Breast epithelium (tissue), 4 donors: ENCODE measurements at places on chromosomes 6 and 20.

DNA sequence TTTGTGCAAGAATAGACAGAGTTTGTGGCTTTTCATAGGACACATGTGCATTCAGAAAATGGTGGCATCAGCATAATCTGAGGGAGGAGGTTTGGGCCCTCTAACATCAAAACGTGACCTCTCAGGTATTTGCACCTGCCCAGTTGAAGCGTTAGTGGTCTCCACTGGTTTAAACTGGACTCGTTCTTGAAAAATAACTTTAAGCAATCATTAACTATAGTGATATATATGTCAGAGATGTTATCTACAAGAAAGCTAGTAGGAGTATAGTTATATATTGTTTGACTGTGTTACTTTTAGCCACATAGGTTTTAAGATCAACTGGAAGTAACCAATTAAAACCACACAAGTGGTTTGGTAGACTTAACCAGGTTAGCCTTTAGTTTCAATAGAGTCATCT lies 607.4 kb downstream of the MAFB start:
- DNase-seq: no peak

DNA sequence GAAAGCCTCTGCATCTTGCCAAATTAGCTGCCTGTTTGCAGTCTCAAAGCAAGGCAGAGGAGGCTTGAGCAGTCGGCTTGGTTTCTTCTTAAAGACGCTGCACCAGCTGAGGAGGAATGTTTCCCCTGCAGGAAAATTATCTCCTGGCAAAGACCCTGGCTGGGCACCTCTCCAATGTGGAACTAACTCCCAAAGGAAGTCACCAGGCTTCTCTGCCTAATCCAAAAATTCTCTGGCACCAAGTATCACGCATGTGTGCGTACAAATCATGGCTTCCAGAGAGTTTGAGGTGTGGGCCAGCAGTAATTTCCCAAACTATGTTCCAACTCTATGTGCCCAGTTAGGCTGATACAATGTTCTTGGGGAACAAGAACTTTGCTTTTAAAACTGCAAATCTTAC lies 176.2 kb downstream of the KIF16B start:
- peak; percentile 58 for DNase-seq

GRCh38 chr6:93047033-93047432 lies 372.3 kb downstream of the EPHA7 start:
- no peak for DNase-seq

DNA sequence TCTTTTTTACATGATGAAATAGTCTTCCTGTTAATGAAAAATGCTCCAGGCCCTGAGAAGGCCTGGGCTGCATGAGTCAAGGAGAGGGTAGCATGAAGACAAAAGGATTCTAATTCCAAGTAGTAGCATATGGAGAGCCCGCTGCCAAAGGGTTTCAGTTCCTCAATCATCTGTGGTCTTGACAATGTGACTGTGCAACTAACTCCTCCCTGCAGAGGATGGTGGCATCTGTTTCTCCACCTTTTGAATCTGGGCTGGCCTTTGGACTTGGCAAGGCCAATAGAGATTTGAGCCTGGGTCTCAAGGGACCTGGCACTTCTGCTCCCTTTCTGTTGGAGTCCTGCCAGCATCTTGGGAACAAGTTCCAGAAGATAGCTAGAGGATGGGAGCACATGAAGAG lies 35.1 kb upstream of the ANKEF1 start:
- no peak for DNase-seq

DNA sequence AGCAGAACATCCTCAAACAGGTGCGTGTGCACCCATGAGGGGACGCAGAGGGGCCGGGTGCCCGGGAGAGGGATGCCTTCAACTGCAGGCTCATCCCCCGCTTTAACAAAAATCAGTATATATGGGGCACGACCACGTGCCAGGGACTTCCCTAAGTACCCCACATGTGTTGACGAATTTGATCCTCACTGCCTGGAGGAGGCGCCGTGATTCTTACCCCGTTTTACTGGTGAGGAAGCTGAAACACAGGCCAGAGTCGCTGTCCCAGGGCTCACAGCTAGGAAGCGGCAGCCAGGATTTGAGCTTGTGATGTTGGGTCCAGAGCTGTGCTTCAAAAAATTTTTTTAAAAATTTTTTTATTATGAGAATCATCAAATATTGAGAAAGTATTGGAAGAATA lies 44.8 kb downstream of the ITPR3 start:
- no peak for DNase-seq

DNA sequence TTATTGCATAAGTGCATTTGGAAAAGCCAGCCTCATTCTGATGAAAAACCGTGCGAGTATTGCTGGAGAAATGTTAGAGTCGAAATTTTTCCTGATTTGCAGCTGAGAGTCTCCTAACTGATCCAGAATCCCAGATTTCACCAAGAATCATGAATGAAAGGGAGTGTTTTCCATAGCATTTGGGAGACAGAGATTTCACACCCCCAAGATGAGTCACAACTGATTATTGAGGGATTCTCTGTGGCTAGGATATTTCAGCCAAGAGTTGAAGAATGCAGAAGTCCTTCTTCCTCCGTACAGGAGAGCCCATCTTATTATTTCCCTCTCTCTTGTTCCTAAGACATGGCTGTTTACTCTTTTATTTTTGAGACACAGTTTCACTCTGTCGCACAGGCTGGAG lies 82.2 kb upstream of the SALL4 start:
- DNase-seq: no peak

DNA sequence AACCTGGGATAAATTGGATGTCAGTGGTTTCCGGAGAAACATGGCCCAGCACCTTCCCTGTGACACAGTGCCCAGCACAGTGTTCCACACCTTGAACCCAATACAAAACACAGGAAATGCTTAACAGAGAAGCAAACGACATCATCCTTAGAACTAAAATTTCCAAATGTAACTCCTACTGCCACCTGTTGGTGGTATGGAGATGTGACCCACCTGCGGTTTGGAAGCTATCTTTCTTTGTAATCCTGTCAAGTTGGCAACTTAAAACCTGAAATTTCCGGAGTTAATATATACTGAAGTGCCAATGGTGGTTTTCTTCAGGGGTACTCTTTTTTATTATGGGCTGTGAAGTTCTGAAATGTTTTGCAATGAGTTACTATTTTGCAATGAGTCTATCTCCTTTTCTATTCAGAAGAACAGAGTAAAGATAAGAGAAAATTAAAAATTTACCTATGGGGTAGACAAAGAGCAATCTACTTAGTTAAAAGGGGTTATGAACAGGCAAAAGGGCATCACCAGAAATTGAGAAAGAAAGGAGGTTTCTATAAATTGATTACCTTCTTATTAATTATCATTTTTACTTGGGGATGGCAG lies 658.8 kb downstream of the PTPRT start:
- DNase-seq: no peak

GRCh38 chr6:108883172-108883571 lies 35.0 kb downstream of the ARMC2 start:
- DNase-seq: no peak

DNA sequence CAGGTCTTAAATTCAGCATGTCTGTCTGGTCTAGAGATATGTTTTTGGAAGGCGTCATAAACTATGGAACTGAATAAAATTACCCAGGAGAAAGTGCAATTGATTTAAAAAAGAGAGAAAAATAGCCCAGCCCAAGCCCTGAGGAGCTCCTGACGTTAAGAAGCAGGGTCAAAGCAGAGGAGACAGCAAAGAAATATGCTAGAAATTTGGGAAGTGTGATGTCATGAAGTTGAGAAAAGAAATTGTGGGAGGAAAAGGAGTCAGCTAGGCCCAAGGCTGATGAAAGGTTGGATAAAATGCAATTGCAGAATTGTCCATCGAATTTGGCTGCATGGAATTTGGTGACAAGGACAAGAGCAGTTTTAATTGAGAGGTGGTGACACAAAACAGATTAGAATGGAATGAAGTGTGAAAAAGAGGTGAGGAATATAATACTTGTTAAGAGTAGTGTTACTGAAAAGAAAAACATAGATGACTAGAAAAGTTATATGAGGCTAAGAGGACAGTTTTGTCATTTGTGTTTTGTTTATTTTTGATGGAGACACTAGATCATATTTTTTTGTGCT lies 381.6 kb downstream of the LAMA2 start:
- DNase-seq: no peak

- DNase-seq: no peak
Measured at GRCh38 chr6:144469144-144469575, 184.0 kb downstream of the UTRN start.

GRCh38 chr20:11546939-11547338 lies 370.8 kb upstream of the BTBD3 start:
- DNase-seq: no peak

- peak; percentile 15 for DNase-seq
Measured at GRCh38 chr20:58545565-58546415, 30.6 kb upstream of the APCDD1L start.

- no peak for DNase-seq
Measured at GRCh38 chr6:111573892-111574797, 31.5 kb downstream of the TRAF3IP2 start.

- DNase-seq: no peak
Measured at GRCh38 chr6:24836109-24836508, 37.4 kb upstream of the ARMH2 start.

GRCh38 chr6:28443112-28443773 lies at the start of gene ZSCAN23:
TSS of gene ZSCAN23 (minus strand) at chr6:28443491. CDS start at chr6:28436266, 7,225 bp downstream.
- peak; percentile 40 for DNase-seq

GRCh38 chr6:169162249-169162648 lies 91.4 kb downstream of the THBS2 start:
- DNase-seq: peak; percentile 2

DNA sequence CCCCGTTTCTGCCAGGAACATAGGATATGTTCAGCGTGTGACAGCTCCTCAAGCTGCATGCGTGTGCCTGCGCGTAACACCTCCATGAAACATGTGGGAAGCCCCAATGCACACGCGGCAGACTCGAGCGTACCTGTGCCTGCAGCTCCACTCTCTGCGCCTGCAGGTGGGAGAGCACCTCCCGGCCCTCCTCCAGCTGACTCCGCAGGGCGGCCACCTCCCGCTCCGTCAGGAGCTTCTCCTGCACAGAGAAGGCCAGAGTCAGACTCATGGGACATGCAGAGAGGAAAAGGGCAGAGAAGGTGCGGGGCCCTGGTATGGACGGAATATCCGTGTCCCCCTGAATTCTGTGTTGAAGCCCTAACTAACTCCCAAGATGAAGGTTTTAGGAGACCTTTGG lies 22.4 kb downstream of the BFSP1 start:
- no peak for DNase-seq

- DNase-seq: no peak
Measured at GRCh38 chr6:50717734-50718457, 4.6 kb downstream of the TFAP2D start.

GRCh38 chr20:50508171-50508755 lies 1.9 kb upstream of the PTPN1 start:
- DNase-seq: no peak

- DNase-seq: no peak
Measured at GRCh38 chr6:120055071-120055470, 705.5 kb upstream of the MAN1A1 start.

- DNase-seq: no peak
Measured at GRCh38 chr6:41622206-41622988, 15.9 kb upstream of the MDFI start.

DNA sequence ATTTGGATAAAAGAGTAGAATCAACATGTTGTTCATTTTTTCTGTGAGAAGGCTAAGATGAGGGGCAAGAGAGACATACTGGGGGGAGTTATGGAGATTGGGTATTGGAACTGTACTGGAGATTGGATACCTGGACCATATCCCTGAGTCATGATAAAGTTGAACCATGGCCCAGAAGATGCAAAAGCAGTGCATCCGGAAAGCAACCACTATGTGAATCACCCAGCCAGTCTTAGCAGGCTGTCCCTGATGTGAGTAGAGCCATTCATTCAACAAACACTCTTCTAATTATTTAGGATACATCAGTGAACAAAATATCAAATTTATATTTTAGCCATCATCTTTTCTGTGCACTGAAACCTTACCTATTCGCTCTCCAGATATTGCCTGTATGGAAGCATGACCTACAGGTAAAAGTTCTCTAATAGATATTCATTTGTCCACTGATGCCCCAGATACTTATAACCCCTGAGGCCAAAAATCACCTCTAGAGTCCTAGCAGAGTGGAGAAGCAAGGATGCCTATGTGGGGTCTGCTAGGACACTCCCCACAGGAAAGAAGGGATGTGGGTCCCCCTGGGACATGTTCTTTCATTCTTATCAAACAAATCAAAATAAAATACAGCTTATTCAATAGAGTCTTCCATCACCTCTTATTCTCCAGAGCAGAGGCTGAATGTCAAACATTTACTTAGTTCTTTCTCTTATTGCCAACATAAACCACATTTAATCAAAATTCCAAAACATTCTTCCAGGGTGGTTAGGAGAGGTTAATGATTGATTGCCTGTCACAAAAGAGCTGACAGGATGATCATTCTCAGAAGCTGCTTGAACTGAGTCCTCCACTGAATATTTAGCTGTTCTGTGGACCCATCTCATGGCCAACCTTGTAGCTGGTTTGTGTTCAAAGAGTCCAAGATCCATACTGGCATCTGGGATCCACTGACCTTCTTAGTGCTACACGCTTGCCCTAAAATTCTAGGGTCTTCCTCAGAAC lies 37.0 kb upstream of the PKHD1 start:
- DNase-seq: no peak
